ENCODE measurements at places on chromosomes 11 and 22.
A peak's percentile ranks its signal among the peaks of the same experiment; 100 is the strongest.

GRCh38 chr11:79377406-79377805 is 63.4 kb downstream of the TENM4 start:
- DNase-seq, result no peak

GRCh38 chr11:61486779-61487178 is 21.8 kb upstream of the LRRC10B start:
- no peak for DNase-seq

DNA sequence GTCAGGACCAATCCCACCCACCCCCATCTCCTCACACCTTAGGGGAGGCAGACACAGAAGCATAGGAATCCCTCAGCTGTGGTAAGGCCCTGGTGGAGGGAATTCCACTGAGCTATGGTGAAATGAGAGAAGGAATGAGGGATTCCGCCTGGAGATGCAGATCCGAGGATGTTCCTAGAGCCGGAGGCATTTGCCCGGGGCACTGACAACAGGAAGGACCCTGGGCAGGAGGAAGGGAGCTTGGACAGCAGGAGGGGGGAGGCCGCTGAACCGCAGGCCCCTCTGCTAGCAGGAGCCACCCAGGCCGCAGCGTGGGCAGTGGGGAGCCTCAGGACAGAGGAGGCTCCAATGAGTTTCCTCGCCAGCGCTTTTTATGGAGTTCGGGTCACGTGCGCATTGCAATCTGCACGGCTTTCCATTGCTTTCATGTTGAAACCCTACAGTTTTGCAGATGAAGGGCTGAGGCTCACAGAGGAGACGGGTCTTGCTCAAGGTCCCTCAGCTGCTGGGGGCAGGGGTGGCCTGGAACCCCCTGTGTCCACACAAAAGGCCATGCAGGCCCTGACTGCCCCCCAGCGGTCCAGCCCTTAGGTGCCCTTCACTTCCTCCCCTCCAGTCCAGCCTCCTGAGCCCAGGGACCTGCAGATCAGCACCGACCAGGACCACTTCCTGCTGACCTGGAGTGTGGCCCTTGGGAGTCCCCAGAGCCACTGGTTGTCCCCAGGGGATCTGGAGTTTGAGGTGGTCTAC is 15.5 kb downstream of the CSF2RB start:
- DNase-seq, result no peak

DNA sequence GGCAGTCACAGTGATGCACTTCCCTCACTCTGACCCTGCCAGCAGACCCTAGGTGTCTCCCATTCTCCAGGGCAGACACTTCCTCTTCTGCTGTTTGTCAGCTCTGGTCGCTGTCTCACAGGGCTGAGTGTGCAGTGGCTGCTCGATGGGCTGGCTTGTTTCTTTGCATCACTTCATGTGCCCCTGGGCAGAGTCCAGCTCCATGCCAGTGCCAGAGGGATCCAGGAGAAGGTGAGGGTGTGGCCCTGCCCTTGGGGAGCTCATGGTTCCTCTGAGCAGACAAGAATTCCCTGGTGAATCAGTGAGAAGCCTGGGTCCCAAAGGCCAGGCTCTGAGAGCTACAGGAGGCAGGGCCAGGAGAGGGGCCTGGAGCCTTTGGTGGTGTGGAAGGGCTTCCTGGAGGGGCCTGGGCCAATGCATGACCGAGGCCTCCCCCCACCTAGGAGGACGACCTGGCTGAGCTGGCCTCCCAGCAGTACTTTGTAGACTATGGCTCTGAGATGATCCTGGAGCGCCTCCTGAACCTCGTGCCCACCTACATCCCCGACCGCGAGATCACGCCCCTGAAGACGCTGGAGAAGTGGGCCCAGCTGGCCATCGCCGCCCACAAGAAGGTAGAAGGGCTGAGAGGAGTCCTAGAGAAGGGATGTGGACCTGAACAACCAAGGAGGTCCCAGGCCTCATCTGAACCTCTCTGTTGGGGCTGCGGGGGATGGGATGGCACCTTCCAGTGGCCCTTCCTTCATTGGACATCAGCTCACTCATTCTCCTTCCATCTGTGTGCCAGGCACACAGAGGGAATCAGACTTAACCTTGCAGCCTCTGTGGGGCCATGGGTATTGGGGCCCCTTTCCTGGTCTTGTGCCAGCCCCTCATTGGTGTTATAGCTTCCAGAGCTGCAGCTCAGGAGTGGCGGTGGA is 66.1 kb downstream of the MYO7A start:
- no peak for DNase-seq

DNA sequence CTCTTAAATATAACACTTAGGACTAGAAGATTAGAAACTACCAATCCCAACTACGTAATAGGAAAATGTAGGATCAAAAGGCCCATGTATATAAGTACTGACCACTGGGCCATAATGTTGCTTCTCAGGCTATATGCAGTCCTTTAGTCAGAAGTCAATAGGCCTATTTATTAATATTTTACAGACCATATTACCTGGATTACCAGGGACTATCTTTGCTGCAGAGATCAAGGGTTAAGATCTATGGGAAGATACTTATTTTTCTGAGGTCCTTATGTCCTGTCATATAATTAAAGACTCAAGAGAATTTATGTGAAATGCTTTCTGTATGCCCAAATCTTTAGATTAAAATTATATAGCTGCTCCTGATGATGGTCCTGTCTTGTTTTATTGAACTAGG is 57.2 kb downstream of the CTNND1 start:
- no peak for DNase-seq

DNA sequence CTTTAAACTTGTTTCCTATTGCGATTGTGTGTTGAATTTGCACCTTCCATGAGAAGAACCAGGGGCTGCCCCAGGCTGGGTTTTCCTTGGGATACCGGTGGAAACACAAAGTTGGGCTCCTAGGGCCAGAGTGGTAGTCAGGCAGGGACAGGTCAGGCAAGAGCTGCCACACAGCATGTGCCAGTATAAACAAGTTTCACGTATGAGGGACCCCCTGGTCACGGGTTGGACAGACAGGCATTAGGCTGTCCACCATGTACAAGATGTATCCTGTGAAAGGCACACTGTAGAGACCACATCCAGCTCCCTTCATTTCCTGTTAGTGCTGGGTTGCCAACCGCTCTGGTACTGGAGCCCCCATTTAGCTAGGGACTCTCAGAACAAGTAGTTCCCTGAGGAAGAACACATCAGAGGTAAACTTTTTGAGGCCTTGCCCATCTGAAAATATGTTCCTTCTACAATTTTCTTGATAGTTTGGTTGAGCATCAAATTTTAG is 8.8 kb downstream of the UPB1 start:
- DNase-seq, result no peak

DNA sequence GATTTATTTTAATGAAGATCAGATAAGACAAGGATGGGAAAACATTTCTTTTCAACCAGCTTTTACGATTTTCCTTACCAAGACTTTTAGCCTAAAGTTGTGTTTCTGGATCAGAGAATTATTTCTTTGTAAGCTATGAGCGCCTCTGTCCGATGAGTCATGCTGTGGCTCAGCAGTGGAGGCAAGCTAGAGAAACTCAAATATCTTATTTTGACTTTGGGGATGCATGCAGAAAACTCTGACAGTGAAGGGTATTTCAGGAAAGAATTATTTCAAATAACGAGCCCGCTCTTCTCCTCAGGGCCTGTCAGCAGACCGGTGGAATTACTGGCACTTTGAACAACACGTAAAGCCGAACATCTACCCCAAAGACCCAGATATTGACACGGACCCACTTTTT is 77.9 kb upstream of the OR5AK2 start:
- no peak for DNase-seq

- no peak for DNase-seq
These were observed 509 bp downstream of the LAMTOR1 start for GRCh38 chr11:72102631-72102945.

GRCh38 chr11:11403763-11404725 is 51.0 kb upstream of the CSNK2A3 start:
- DNase-seq, result no peak

DNA sequence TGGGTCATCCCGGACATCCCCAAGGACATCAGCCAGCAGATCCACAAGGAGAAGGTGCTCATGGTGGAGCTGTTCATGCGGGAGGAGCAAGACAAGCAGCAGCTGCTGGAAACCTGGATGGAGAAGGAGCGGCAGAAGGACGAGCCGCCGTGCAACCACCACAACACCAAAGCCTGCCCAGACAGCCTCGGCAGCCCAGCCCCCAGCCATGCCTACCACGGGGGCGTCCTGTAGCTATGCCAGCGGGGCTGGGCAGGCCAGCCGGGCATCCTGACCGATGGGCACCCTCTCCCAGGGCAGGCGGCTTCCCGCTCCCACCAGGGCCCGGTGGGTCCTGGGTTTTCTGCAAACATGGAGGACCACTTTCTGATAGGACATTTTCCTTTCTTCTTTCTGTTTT is 15.3 kb upstream of the FADD start:
- no peak for DNase-seq

GRCh38 chr11:35618497-35619115 is 346 bp downstream of the FJX1 start:
- DNase-seq, result peak; percentile 40

Data from germinal center (tissue), 1 donor.